ENCODE measurements at places on chromosomes 4 and X.

DNA sequence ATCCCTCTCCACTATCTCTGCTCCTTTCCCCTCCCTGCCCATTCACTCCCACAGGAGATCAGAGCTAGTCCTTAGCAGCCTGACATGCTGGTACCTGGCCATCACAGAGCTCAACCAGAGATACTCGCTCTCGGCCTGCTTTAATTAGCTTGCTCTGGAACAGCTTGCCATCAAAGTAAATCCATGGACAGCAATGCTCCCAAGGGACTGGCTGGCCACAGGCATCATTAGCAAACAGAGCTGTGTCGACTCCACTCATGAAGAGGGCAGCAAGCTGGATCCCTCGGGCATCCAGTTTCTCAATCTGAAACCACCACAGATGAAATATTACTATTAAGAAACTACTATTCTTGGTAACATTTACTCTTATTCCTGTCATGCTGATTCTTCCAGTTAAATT is 43.4 kb upstream of the PHF8 start:
- no peak for DNase-seq

- no peak for DNase-seq
These were observed 296.3 kb upstream of the ATOH1 start for GRCh38 chr4:93532234-93532633.

- no peak for DNase-seq
These were observed 93.3 kb downstream of the STIM2 start for GRCh38 chr4:26953770-26954423.

DNA sequence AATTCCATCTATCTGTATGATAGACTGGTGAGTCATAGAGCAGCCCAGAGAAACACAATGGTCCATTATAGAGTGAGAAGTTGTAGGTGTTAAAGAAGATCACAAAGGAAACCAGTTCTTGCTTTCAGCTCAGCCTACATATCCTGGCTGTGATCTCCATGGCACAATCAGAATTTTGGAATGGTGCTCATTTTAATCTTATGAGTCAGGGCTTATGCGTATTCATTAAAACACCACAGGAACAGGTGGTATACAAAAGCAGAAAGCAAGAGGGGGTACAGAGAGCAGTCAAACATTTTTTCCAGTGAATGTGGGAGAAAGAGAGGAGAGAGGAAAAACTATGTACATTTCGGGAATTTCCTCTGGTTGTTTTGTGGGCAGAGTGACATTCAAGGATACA is 126.9 kb downstream of the MFAP3L start:
- DNase-seq, result no peak

DNA sequence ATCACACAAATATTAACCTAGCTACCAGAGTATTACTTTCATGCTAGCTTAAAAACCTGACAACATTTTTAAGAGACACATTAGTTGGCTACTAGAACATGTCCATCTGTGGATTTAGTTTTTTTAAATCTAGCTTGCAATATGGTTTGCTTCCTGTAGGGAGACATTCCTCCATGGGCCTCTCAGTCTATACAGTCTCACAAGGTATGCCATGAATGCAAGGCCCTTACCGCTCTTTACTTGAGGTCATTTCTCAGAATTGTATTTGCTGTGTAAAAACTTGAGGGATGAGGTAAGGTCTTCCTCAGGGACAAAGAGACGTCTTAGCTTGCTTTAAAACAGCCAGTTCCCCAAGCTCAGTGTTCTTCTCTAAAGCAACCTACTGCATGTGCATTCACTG is 26.9 kb downstream of the UBA6 start:
- no peak for DNase-seq

GRCh38 chr4:25702848-25703247 is 47.2 kb downstream of the SLC34A2 start:
- DNase-seq, result no peak

- DNase-seq, result no peak
These were observed 234.1 kb downstream of the AFAP1 start for GRCh38 chr4:7705593-7705992.

- no peak for DNase-seq
These were observed 61.2 kb downstream of the CPE start for GRCh38 chr4:165439981-165440380.

- DNase-seq, result no peak
These were observed 38.9 kb downstream of the DDX60L start for GRCh38 chr4:168441412-168441811.

- no peak for DNase-seq
These were observed 812.9 kb upstream of the AGA start for GRCh38 chr4:178255172-178255571.
